Stimulated activated CD4-positive, alpha-beta T cell treated with anti-CD3 and anti-CD28 coated beads, Interleukin-15, amount 100 ng/mL, for 48 hours (primary cell): ENCODE measurements at places on chromosomes 7 and 10.

GRCh38 chr10:46248651-46249146 lies 38.1 kb upstream of the ANTXRL start:
- DNase-seq, result no peak

- DNase-seq, result no peak
Measured at GRCh38 chr7:124856299-124856888, 73.2 kb downstream of the POT1 start.

GRCh38 chr10:100890673-100891317 lies 22.0 kb upstream of the SLF2 start:
- DNase-seq, result no peak

GRCh38 chr7:39924122-39924521 lies 25.9 kb upstream of the CDK13 start:
- DNase-seq, result no peak

DNA sequence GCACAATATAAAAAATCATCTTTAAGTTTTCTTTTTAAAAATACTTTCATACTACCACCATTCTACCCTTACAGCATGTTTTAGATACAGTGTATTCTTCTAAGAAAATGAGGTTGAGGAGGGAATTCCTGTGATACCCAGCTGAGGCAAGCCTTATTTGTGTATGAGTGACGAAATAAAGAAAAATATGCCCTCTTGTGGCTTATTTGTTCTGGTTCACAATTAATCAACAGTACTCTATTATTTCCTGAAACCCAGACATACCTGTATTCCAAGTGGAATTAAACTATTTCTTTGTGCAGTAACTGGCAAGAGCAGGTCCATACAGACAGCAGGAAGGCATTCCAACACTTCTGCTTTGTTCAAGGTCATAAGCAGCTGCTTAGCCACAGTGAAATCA lies 4.5 kb upstream of the SEMA3D start:
- DNase-seq, result no peak
